ENCODE measurements at places on chromosomes 5 and 9.

DNA sequence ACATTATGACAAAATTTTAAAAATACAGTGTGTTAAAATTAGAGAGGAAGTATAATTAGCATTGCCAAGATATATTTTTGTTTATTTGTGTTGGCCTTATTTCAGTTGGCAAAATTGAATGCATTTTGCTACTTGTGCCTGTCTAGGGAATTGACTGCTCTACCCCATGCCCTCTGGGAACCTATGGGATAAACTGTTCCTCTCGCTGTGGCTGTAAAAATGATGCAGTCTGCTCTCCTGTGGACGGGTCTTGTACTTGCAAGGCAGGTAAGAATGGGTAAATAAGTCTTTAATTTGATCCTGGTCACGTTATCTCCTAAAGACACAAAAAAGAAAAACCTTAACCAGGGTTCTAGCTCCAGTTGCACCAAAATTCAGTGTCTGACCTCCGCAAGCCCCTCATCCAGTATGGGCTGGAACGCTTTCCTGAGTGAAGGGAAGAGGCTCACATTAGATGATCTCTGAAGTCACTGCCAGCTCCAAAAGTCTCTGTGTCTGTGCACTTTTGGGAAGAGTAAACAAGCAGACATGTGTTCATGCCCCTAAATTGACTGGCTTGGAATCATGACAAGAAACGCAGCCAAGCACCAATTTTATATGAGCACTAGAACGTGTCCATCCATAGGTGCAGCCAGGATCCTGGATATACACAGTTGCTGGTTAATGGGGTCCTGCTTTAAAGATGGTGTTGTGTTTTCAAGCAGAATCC lies 98.3 kb upstream of the PRRC1 start:
- no peak for DNase-seq

- DNase-seq, result no peak
Observed at GRCh38 chr9:68751556-68751955, 46.5 kb downstream of the PIP5K1B start.

GRCh38 chr9:35407846-35408245 lies 82.1 kb upstream of the RUSC2 start:
- DNase-seq, result no peak

- DNase-seq, result no peak
Observed at GRCh38 chr5:150372639-150373038, 15.1 kb downstream of the TCOF1 start.

GRCh38 chr9:83434254-83434653 lies 103.9 kb downstream of the FRMD3 start:
- no peak for DNase-seq

- no peak for DNase-seq
Observed at GRCh38 chr5:74916831-74917710, 50.9 kb upstream of the FAM169A start.

GRCh38 chr9:133420392-133420827 lies 1.8 kb upstream of the ADAMTS13 start:
- no peak for DNase-seq

- DNase-seq, result no peak
Observed at GRCh38 chr5:665541-665955, 27.6 kb downstream of the TPPP start.

- no peak for DNase-seq
Observed at GRCh38 chr9:96478829-96479371, 28.9 kb downstream of the HABP4 start.

DNA sequence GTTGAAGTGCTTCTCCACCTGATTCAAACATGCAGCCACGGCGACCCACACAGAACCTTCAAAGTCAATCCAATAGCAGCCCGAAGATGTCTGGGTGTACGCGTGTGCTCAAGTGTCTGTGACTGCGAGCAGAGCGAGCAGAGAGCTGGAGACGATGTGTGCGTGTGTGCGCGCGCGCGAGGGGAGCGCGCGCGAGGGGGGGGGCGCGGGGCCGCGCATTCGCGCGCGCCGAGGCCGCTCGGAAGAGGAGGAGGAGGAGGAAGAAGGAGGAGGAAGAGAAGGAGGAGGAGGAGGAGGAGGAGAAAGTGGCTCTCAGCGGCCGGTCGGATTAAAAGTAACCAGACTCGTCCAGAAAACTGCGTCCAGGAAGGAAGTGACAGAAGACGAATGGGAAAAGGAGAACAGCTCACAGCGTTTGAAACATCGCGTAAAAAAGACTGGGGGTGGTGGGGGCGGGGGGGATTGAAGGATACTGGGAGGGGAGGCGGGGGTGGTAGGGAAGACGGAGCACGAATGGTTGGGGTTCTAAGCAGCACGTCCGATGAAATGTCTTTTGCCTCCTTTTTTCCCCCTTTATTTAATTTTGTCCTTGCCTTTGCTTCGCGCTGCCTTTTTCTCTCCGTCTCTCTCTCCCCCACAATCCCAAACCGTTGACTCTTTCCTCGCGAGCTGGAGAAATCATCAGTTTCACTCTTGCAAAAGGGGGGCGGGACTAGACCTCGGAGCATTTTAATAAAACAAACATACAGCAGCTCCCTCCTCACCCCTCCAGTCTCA lies at the start of gene MEF2C:
Gene MEF2C (minus strand): TSS at position 126 of the 777 bp plus-strand sequence. CDS start 59,396 bp downstream, outside the sequence.
- DNase-seq, result no peak

- no peak for DNase-seq
Observed at GRCh38 chr9:109641372-109641659, 138.7 kb upstream of the PALM2AKAP2 start.

- no peak for DNase-seq
Observed at GRCh38 chr5:134626369-134627014, 6.1 kb downstream of the SAR1B start.

GRCh38 chr5:43314724-43315123 lies 1.5 kb upstream of the HMGCS1 start:
- DNase-seq, result no peak

- DNase-seq, result no peak
Observed at GRCh38 chr5:175572886-175573285, 85.0 kb upstream of the HRH2 start.

GRCh38 chr5:181218795-181219124 lies 4.3 kb upstream of the TRIM41 start:
- no peak for DNase-seq

GRCh38 chr9:134063088-134063570 lies 4.7 kb downstream of the BRD3 start:
- DNase-seq, result no peak

DNA sequence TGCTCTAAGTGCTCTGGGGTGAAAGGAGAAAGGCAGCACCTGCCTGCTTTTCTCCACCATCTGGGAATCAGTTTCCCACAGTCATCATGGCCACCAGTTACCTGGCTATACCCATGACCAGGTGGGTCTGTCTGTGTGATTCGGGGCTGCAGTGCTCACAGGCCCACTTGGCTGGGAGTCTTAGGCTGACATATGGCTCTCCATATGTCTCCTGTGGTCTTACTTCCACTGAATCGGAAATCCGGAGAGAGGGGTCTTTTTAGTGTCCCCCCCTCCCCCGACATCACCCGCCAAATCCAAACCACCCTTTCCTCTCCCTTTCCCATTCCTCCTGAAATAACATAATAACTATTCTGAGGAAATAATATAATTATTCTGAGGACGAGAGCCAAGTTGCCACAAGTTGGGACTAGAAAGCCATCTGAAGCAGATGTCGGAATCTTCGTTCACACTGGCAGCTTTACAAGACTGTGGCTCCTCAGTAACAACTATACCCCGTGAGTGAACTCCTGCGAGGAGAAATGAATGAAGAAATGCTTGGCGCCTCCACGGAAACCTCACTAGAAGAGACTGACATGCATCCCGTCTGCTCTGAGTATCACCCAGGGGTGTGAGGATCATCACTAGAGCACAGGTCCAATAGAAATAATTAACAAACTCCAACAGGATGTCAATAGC lies 143.4 kb downstream of the MYO10 start:
- no peak for DNase-seq

Data from activated naive CD4-positive, alpha-beta T cell (primary cell).